ENCODE measurements at places on chromosomes 2 and 18.
A peak's percentile ranks its signal among the peaks of the same experiment; 100 is the strongest.

GRCh38 chr2:5696945-5697521 lies 4.8 kb downstream of the SOX11 start:
- no peak for DNase-seq

GRCh38 chr2:238657132-238658053 lies 190.5 kb upstream of the TWIST2 start:
- DNase-seq, result no peak

- no peak for DNase-seq
Observed at GRCh38 chr2:23286031-23286757, 98.8 kb upstream of the KLHL29 start.

GRCh38 chr2:176383836-176384442 lies 114.7 kb downstream of the MTX2 start:
- DNase-seq, result no peak

GRCh38 chr2:71804281-71804751 lies 343.3 kb downstream of the CYP26B1 start:
- no peak for DNase-seq

DNA sequence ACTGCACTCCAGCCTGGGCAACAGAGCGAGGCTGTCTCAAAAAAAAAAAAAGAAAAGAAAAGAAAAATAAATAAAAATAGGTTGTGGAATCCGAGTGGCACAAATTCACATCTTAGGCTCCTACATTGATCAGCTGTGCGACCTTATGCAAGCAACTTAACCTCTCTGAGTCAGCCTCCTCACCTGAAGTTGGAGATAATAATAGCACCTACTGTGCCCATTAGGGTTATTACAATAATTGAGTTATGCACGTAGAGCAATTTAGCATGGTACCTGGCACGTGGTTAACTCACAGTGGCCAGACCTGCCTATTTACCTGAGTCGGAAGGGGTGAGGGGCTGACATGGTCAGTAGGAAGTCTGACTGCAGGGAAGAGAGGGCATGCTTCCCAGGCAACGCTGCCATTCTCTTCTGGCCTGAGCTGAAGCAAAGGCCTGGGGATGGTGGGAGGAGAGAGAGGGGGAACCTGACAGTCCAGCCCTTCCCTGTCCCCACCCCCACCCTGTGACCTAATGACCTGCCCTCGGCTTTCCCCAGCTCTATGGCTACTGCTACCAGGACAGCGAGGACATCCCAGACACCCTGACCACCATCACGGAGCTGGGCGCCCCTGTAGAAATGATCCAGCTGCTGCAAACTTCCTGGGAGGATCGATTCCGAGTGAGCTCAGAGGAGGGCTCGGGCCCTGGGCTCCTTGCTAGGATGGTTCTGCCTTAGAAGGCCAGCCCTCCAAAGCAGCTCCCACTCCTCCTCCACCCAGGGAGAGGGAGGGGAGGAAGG lies 5.1 kb downstream of the PKDCC start:
- DNase-seq, result no peak

DNA sequence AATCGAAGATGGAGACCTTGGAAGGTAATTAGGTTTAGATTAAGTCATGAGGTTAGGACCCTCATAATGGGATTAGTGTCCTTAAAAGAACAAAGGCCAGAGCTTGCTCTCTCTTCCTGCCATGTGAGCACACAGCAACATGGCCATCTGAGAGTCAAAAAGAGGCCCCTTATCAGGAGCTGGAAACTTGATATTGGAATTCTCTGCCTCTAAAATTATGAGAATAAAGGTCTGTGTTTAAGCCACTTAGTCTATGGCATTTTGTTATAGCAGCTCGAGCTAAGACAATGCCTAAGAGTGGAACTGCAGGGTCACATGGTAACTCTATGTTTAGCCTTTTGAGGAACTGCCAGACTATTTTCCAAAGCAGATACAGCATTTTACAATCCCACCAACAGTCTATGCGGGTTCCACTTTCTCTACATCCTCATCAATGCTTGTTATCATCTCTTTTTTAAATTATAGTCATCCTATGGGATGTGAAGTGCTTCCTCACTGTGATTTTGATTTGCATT lies 42.4 kb downstream of the THADA start:
- DNase-seq, result peak; percentile 15

GRCh38 chr2:184041777-184042176 lies 556.6 kb upstream of the ZNF804A start:
- no peak for DNase-seq

DNA sequence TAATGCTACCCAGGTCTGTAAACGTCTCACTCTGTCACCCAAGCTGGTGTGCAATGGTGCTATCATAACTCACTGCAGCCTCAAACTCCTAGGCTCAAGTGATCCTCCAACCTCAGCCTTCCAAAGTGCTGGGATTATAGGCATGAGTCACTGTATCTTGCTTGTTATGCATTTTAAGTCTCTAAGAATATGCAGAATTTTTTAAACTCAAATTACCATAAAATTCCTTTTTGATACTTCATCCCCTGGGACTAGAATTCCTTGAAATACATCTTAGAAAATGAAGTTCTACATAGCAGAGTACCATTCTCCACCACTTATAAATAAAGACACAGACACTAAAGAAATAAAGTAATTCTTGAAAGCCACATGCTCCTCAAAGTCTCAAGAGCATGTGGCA lies 30.2 kb upstream of the LRATD1 start:
- DNase-seq, result no peak

DNA sequence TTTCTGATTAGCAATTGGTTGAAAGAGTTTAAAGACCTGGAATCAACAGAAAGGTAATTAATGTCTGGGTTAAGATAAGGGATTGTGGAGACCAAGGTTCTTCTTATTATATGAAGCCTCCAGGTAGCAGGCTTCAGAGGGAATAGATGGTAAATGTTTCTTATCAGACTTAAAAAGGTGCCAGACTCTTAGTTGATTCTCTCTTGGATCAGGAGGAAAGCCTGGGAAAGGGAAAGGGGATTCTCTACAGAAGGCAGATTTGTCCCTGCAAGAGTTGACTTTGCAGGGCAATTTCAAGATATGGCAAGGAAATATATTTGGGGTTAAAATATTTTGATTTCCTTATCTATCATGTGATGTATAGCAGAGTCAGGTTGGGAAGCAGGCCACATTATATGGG lies 153.1 kb upstream of the ARL4C start:
- DNase-seq, result no peak

DNA sequence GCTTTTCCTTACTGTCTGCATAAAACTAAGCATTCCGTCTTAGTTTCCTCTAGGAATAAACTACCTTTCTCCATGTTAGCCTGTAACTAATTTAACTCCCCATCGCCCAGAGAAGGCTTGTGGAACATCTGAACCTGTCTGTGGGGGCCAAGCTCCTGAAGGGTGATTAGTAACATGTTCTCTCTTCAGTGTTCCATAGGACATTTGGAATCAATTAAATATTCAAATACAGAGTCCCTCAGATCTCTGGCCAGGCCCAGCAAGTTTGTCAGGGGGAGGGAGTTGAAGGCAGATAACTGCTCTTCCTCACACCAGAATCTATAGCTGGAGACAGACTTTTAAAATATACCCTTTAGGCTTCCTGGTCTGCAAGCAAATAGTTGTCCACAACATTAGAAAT lies 8.8 kb downstream of the RDH14 start:
- DNase-seq, result no peak

DNA sequence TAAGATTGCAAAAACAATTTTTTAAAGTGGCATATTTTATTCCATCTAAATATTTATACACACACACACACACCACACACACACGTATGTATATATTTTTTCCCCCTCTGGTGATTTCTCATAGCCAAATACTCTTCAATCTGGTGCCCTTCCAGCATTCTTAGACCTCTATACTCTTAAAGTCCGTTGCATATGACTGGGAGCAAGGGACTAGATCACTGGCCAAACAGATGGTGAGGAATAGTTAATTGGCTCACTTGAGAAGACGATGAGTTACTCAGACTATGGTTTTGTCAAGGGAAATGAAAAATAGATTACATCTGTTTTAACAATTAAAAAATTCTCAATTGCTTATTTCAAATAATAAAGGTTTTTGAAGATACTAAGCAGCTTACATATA lies 512.5 kb upstream of the LRRTM4 start:
- DNase-seq, result no peak

DNA sequence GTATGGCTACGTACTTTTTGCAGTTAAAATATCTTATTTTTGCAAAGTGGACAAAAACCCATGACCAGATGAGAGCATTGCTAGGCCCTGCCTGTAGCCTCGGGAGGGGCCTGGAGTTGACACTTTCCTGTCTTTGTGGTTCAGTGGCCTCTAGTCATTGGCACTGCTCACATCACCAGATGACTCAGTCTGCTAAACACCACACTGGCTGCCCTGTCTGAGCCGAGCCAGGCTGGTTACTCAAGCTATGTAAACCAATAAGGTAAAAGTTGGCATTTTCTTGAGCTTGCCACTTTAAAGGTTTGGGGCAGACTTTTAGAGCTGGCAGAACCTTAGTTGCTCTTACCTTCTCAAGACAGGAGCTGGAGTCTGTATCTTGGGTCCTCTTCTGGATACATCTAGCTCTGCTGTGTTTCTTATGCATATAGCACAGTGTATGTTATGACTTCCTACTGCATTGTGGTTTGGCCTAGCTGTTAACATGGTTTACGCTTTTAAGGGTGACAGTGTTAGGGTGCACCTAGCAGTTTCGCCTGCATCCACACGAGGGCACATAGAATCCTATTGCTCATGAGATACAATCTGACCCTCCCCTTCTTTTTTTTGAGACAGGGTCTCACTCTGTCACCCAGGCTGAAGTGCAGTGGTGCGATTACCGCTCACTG lies 76.4 kb downstream of the AP1S3 start:
- DNase-seq, result peak; percentile 3

GRCh38 chr2:42744545-42745082 lies 19.3 kb downstream of the OXER1 start:
- DNase-seq, result no peak

GRCh38 chr2:120690521-120690920 lies 45.1 kb upstream of the GLI2 start:
- DNase-seq, result no peak

DNA sequence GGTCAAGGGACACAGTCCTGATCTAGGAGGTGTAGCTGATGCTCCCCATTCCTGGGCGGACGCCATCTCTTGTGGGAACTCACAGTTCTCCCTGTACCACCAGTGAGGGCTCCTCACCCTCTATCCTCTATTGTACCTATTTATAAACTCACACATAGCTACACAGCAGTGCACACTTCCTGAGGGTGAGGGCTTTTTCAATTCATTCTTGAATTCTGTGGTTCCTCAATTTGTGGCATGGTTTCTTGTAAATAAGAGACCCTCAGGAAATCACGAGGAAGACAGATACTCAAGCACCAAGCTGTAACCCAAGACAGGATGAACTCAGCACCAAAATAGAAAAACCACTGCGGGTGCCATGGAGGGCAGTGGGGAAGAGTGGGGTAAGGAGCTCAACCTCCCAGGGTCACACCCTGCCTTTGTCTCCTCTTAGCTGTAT lies 245.9 kb upstream of the PXDN start:
- peak; percentile 83 for DNase-seq

GRCh38 chr18:26309281-26309680 lies 83.0 kb downstream of the TAF4B start:
- DNase-seq, result no peak

GRCh38 chr2:28643911-28644334 lies 107.7 kb upstream of the PPP1CB start:
- DNase-seq, result no peak

DNA sequence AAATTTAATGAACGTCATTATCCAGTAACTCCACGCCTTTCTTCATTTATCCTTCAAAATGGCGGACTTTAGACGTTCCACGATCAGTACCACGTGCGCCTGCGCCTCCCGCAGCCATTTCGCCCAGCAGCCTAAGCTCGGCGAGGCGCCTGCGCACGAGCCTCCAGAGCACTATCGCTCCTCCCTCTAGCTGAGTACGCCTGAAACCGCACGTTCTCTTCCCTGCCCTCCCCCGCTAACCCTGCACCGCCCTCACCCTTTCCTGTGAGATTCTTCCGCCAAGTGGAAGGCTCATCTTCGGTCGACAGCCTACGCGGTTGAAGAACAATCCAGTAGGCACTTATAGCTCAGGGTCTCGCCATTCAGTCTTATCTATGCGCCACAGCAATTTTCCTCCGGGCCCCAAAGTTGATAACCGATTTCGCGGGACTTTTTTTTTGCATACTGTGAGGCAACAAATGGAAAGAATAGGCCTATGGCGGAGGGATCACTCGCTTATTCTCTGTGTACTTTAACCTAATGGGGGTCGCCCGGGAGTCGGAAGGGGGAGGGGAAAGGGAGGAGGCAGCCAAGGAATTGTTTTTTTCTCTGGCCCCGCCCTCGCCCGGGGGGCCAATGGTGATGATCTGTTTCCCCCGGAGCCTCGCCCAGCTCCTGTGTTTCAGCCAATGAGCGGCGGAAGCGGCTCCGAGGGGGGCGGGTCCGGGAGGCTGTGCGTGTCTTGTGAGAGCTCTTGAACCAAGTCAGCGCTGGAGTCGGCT lies at the start of gene KDM3A:
Gene KDM3A, plus strand, starts transcription at position 741 of the 761 bp plus-strand sequence. CDS start 677 bp downstream, outside the sequence.
- peak; percentile 100 for DNase-seq

- DNase-seq, result peak; percentile 48
Observed at GRCh38 chr18:77133051-77133834, 660 bp upstream of the MBP start.

- peak; percentile 47 for DNase-seq
Observed at GRCh38 chr2:72917138-72917876, at the start of gene EMX1. Gene EMX1, plus strand, starts transcription at chr2:72917519. Its CDS starts 334 bp downstream, at chr2:72917853.

DNA sequence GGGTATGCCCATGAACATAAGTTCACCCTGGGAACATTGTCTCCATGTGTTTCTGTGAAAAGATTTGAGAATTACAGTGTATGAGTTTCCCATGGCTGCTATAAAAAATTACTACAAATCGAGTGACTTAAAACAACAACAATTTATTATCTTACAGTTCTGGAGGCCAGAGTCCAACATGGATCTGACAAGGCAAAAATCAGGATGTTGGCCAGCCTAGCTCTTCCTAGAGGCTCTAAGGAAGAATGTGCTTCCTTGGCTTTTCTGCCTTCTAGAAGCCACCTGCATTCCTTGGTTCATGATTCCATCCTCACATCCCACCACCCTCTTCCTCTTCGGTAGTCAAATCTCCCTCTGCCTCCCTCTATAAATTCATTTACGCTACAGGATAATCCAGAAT lies 38.6 kb downstream of the FAM124B start:
- no peak for DNase-seq

GRCh38 chr2:66571918-66572317 lies 137.0 kb downstream of the MEIS1 start:
- peak; percentile 31 for DNase-seq

DNA sequence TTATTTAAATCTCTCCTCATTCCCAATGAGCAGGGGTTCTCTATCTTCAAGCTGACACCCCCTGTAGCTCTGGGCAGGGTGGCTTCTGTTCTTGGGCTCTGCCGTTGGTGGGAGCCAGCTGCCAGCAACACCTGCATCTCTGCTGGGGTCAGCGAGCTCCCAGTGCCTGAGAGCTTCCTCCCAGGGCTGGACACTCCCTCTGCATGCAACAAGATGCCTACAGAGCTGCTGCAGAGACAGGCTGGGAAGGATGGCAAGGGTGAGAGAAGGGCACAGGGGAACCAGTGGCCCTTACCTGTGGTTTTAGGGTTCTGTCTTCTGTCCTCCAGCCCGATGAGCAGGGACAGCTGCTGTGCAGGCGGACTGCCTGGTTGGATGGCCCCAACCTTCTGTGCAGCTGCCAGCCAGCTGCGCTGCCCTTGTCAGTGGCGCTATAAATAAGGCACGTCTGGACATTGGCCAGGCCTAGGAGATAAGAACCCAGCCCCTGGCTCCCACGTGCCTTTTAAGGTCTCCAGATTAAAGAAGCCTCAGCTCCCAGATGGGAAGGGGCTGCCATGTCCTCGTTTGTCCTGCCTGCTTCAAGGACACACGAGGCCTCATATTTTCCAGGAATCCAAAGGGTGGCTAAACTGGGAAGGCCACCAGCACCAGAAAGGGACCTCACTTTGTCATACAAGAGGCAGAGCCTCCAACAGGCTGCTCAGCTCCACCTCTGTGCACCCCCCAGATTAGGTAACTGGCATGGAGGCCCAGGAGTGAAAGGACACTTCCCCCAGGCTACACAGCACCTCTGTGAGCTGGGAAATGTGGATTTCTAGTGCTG lies 39.5 kb upstream of the FHL2 start:
- no peak for DNase-seq

Data from KBM-7 (cell line).